ENCODE measurements at places on chromosomes 12 and 14.

DNA sequence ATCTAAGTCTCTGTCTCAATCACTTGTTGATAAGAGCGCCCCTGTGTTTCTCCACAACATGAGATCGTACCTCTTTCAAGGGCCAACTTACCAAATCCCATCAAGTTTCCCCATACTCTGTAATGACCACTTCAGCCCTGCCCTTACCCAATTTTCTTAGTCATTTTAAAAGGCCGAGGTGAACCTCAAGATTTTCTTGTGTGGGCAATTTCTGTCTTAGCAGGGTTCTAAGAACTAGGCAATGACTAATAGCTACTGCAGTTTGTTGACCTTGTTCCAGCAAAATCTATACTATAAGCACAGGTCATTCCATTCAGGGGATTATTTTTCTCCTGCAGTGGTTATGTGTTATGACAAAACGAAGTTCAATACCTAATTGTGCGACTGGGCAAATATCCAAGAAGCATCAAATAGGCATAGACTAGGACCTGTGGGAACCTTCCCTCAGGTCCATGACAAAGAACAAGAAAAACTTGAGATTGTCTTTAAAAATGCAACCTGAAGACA lies 359.8 kb downstream of the PCNX1 start:
- DNase-seq, result peak; percentile 5

DNA sequence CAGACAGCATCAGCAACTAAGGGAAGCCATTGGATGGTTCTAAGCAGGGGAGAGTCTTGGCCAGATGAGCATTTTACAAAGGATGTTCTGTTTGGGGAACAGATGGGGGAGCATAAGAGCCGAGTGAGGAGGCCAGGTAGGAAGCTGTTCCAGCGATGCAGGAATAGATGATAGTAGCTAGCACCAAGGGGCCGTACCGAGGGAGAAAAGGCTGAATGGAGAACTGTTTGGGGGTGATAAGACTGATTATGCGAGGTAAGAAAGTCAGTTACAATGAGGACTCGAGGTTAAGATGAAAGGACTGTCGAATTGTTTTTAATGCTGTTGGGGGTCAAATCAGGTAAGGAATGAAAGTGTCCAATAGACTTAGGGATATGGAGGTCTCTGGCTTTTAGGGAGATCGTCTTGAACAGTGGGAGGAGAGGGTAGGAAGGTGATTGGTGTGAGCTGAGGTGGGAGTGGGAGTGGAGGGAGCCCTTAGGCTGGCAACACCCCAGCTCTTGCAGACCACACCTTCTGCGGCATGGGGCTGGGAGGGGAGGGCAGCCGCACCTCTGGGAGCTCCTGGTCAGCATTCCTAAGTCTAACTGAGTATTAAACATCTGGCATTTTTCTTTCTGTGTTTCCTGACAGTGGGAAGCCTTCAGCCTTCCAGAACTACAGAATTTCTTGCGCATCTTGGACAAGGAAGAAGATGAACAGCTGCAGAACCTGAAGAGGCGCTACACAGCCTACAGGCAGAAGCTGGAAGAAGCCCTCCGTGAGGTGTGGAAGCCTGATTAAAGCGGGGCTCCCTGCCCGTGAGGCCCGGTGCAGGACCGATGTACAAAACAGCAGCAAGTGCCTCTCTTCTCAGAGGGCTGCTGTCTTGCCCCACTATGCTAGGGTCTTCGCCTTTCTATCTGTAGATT lies 64.8 kb downstream of the GNS start:
- no peak for DNase-seq

DNA sequence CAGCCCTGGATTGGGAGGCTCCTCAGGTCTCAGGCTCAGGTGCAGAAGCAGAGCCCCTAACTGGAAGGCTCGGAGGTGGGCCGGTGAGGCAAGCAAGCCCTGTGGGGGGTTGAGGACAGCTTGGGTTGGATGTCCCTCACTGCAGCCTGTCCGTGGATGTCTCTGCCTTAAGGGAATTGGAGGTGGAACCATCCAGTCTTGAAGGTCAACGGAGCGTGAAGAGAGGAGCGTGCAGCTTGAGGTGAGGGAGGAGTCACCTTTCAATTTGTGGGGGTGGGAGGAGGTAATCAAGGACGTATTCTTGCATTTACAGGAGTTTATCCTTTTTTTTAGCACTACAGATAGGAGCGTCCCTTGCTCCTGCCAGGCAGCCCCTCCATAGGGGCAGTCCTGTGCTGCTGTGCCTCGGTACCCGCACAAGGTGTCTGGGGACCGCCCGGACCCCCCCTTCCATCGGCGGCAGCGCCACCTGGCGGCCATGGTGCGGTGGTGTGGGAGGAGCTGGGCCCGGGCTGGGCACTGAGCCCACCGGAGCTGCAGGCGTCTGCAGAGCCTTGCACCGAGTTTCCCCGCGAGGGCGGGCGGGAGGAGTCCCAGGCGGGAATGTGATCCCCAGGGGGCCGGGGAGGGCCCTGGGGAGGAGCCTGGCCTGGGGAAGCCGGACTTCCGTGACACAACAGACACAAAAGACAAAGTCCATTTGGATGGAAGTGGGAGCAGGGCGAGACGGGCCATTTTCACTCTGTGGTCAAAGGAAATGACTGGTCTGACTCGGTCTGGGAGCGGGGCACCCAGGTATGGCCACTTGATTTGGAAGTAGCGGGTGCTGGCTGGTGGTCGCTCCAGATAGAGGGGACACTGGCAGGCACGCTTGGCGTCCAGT lies 864 bp downstream of the DNAJC22 start:
- DNase-seq, result peak; percentile 84

DNA sequence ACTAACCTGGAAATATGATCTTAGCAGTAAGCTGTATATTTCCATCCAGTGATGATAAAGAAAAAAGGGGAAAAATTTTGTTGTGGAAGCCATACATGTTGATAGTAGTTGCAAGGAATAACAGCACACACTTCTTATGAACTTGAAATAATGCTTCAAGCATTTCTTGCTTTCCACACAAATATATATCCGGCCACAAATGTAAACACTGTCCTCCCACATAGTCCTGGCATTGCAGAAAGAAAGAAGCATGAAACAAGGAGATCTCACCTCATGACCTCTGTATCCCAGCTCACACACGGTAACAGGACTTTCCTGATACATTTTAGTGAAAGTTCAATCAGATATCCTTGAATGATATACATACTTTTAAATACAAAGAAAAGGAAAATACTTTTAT lies 56.0 kb downstream of the LLPH start:
- no peak for DNase-seq

- no peak for DNase-seq
These were observed 51.2 kb downstream of the FIGNL2 start for GRCh38 chr12:51797301-51797700.

DNA sequence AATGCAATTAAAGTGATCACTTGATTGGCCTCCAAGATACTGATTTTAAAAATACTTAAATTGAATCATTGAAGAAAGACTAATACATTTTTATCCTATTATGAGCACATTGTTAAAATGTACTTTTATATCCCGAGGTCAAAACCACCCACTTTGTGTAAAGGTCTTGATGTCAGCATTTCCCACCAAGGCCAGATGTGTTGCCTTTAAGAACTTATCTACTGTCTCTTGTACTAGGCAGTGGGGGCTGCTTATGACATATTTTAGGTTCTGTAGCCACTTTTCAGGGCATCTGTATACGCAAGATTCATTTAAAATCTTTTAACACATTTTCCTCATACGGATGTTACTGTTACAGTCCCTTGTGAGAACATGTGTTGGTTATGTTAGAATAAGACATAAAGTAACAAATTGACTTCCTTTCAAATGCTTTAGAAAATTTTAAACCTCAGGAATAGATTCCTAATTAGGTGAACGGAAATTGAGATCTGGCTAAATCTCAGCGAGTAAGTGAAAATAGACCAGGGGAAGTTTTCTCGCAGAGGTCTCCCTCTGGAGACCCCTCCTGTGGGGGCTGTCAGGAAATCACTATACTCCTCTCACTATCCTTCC lies 456.2 kb downstream of the ADAMTS20 start:
- no peak for DNase-seq

DNA sequence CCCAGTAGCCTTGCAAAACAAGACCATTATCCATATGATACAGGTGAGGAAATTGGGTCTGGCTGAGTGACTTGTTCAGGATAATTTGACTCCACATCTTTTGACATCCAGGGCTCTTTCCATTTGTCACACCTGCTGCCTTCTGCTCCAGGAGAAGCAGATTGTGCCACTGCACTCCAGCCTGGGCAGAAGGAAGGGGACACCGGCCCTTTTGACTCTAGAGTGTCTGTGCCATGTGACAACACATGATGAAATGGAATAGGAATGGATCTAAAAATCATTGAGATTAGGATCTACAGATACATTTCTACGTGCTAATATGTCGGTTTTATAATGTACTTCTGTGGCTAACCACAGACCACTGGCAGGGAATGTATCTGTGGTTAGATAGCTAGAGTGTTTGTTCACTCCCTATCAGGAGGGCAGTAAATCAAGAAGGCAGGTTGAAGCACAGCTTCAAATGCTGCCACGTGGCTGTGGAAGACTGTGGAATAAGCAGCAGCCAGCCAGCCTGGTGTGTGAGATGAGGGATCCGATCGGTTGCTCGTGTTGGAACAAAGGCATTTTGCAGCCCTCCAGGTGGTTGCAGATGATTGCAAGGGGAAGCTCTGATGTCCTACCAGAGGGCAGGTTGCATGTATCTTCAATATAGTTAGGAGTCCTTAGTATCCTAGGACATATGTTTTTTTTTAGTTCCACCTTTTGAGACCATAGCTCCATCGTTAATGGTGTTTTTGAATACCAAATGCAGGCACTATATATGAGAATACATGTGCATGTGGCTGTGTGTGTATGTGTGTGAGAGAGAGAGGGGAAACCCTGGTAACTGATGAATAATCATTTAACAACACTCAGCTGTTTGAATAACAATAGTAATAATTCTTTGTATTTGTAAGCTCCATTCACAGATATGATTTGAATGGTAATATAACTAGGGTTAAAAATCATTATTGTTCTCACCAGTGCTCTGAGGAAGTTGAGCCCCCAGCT lies 28.6 kb downstream of the EML1 start:
- DNase-seq, result no peak

- DNase-seq, result no peak
These were observed 60.4 kb upstream of the FOXN3 start for GRCh38 chr14:89477391-89477790.

DNA sequence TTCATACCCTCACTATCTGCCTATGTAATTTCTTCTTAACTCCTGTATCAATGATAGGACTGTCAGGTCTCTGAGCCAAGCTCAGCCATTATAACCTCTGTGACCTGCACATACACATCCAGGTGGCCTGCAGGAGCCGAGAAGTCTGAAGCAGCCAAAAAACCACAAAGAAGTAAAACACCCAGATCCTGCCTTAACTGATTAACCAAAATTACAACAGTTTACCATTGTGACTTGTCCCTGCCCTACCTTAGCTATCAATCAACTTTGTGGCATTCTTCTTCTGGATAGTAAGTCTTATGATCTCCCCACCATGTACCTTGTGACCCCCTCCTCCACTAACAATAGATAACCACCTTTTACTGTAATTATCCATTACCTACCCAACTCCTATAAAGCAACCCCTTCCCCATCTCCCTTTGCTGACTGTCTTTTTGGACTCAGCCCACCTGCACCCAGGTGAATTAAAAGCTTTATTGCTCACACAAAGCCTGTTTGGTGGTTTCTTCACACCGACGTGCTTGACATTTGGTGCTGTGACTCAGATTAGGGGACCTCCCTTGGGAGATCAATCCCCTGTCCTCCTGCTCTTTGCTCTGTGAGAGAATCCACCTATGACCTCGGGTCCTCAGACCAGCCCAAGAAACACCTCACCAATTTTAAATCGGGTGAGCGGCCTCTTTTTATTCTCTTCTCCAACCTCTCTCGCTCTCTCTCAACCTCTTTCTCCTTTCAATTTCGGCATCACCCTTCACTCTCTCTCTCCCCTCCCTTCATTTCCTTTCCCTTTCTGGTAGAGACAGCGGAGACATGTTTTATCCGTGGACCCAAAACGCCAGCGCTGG lies 11.5 kb upstream of the LGMN start:
- no peak for DNase-seq

DNA sequence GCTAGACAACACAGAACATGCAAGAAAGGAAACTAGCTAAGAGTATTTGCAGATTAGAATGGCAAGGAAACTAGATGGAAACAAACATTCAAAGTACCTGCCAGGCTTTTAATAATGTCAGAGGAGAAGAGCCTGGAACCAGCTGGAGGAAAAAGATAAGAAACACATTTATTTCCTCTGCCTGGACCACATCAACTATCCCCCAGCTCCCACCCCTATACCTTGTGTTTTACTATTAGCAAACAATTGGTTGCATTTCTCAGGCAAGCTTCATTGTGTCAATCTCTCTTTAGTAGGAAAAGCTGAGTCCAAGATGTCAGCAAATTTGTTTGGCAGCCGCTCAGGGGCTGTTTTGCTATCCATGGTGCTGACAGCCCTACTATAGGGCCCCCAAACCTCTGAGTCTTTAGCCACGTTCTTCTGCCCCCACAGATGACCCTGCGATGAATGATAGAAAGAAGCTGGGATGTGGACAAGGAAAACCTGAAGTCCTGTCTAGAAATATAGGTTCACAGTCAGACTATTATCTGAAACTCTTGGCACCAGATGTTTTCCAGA lies 11.6 kb upstream of the SYNDIG1L start:
- no peak for DNase-seq

DNA sequence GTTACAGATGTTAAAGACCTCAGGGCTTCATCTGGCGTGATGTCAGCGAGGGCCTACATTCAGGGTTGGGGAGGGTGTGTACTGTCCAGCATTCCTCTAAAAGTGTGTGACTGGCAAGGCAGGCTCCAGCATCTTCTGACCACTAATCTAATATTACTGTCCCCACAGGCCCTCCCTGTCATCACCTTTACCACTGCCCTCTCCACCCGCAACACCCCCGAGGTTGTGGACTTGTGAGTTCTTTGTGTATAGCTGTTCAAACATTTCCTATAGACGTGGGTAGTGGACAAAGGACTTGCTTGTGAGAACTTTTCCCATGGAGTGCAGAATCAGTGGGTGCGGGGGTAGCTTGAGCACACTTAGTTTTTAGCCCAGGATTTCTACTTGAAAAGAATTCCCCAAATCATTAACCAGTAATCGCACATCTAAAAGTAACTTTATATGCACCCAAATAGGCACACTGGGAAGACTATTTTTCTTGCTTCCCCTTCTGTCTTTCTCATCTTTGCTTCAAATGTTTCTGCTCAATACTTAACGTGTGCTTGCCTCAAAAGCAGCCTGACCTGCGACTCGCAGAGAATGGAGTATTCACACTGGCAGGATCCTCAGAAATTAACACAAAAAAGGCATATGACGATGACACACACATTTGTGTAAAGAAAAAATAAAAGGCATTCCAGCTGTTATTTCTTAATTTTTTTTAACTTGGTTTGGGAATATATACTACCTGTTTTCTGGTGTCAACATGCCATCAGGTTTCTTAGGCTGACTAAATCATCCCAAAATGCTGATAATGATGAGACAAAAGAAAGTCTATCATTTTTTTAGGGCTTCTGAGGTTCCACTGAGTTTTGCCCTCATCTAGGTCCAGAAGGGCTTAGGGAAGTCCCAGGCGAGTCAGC lies 158.4 kb upstream of the HIF1A start:
- DNase-seq, result no peak

GRCh38 chr12:49985981-49986380 lies 13.2 kb downstream of the AQP6 start:
- no peak for DNase-seq

All from RWPE1 (cell line).